ENCODE measurements at places on chromosomes 7 and 10.

DNA sequence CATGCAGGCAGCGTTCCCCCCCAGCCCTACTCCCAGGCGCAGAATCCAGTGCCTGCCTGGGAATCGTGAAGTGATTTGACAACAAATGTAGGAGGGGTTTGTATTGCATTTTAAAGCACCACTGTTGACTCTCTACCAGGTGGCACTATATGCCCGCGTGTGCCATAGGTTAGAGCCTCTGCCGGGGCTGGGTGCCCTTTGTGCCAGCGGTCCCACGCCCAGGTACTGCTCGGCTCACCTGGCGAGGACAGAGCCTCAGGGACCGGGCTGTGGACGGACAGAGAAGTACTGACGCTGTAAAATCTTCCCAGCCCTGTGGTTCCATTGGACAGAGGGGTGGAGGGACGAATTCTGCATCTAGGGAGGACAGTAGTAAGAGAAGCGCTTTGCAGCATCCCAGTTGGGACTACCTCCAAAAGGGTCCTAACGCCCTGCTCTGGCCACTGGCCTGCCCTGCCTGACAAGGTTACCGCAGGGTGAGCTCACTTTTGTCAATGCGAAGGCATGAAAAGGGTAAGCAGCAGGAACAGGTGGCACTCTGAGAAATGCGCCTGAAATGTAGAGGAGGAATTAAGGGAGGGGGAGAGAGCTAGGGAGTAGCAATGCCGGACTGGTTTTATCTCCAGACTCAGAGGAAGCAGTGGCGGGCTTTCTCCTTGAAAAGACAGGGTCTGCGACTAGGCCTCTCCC, 788 bp upstream of the CACNA2D1 start:
- no peak for DNase-seq

- DNase-seq, result no peak
Measured at GRCh38 chr7:51774178-51774577, 457.6 kb upstream of the COBL start.

- DNase-seq, result no peak
Measured at GRCh38 chr10:26821699-26822570, 38.8 kb downstream of the ABI1 start.

DNA sequence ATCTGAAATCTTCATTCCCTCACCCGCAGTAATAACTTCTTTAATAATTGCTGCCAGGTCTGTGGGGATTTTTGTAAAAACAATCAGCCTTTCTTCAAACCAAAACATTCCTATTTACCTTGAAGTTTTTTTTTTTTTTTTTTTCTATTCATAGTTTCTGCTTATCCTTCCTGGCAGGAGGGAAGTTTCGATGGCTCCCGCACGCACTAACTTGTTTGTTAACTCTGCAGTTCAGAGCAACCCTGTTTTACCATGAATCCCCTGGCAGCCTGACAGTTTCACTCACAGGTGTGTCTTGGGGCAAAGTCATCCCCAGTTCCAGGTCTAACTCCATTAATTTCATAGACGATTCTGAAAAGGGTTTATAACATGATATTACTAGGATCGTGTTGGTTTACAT, 149.3 kb downstream of the KLF6 start:
- DNase-seq, result no peak

GRCh38 chr10:7908541-7909210, 90.4 kb downstream of the TAF3 start:
- DNase-seq, result no peak

DNA sequence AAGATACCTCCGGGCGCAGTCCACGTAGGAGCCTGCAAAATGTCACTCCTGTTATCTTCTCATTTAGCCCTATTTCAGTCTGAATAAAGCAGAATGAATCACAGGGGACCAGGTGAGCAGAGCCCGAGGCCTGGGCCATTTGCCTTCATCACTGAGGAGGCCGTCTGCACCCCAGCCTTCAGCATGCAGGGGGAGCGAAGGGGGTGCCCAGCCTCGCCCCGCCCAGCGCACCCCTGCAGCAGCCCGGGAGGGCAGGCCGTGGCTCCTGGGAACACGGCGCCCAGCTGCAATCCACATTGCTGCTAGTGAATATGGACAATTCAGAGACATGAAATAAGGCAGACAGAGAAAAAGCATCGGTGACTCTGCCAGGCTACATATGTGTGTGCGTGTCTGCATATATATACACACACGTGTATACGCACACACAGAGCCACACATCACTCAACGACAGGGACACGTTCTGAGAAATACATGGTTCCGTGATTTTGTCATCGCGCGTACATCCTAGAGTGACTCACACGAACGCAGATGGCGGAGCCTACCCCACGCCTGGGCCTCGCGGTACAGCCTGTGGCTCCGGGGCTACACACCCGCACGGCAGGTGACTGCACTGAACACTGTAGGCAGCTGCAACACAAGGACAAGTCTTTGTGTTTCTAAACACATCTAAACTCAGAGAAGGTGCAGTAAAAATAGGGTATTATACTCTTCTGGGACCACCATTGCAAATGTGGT, 15.2 kb upstream of the ELFN1 start:
- no peak for DNase-seq

DNA sequence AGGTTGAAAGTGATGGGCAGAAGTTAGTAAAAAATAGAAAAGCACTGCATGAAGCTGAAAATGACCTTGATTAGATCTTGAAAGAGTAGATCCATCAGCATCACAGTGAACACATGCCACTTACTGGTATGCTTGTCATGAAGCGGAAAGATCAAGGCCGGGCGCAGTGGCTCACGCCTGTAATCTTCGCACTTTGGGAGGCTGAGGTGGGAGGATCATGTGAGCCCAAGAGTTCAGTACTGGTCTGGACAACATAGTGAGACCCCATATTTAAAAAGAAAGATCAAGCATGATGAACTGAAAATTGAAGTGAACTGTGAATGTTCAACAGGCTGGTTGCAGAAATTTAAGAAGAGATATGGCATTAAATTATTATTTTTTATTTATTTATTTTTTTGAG, 18.0 kb downstream of the LCOR start:
- no peak for DNase-seq

DNA sequence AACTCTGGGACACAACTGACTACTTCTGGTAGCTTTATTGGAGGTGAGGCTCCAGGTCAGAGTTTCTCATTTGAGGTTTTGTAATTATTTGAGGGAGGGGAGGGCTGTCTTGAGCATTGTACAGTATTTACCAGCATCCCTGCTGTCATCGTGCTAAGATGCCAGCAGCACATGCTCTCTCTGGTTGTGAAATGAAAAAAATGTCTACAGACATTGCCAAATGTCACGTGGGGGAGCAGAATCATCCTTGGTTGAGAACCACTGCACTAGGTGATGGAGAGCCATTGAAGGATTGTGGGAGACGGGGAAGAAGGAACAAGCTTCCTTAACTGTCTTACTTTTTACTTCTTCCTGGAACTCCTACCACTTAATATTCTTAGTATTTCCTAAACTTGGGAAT, 5.0 kb downstream of the SEPTIN7 start:
- DNase-seq, result no peak

- DNase-seq, result no peak
Measured at GRCh38 chr7:132359743-132360142, 216.5 kb downstream of the PLXNA4 start.

DNA sequence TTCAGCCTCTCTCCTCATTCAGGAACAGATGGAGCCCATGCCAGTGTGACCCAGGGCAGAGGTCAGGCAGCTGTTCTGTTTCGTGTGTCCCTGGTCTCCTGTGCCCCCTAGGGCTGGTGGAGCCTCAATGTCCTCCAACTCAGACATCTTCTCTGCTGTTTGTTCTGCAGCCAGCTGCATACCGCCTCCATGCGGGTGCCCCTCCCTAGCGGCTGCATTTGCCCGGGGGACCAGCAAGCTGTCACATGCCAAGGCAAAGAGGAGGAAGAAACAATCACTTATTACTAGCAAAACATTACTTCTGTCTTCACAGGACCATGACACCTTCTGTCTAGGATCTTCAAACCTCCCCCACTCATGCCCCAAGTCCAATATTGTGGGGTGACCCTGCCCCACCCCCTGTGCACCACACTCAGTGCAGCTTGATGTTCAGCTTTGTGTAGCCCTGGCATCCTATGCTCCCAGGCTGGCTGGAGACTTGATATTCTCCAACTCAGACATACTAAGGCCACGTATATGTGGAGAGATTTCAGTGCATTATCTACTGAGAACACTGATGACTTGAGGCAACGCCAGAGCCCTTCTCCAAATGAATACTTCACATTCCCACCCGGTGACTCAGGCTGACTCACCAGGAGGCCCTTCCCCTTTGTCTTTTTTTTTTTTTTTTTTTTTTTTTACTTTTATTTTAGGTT, 188.9 kb downstream of the SKIDA1 start:
- no peak for DNase-seq

GRCh38 chr7:30973292-30973691, 9.5 kb downstream of the GHRHR start:
- DNase-seq, result no peak

DNA sequence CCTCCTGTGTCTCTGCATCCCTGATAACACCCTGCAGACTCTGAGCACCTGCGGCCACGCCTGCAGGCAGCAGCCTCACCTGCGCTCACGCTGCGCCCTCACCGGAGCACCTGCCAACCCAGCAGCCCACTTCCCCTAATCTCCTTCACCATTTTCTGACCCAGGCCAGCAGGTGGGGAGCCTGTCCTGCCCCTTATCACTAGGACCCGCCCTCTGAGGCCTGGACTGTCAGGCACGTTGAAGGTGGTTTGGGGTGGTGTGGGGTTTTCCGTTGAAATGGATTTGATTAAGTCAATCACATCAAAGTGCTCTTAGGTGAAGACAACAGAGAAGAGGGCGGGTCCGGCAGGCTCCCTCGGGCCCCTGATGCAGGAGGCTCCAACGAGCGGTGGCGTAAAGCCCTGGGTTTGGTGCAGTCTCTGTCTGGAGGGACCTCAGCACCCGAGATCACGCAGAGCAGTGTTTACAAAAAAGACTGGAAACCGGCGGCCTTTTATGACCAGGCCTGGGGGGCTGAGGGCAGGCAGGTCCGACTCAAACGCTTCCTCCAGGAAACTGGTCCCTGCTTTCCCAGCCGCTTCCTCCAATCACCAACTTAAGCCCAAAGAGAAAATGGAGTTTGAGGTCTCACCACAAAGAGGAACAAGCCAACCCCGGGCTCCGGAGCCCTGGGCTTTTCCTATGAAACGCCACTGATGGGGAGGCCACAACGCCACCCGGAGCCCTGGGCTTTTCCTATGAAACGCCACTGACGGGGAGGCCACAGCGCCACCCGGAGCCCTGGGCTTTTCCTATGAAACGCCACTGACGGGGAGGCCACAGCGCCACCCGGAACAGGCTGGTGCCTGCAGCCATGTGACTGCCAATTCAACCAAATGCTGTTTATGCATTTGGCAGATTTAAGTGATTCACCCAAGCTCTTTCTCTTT, 45.5 kb downstream of the DPYSL4 start:
- DNase-seq, result peak; percentile 45

All from activated naive CD8-positive, alpha-beta T cell treated with anti-CD3 and anti-CD28 coated beads, Interleukin-2, amount 50 U/mL, for 24 hours (primary cell).